ENCODE measurements at places on chromosomes 7 and 10.

- DNase-seq = no peak
These were observed 70.9 kb downstream of the DAGLB start for GRCh38 chr7:6376820-6377219.

DNA sequence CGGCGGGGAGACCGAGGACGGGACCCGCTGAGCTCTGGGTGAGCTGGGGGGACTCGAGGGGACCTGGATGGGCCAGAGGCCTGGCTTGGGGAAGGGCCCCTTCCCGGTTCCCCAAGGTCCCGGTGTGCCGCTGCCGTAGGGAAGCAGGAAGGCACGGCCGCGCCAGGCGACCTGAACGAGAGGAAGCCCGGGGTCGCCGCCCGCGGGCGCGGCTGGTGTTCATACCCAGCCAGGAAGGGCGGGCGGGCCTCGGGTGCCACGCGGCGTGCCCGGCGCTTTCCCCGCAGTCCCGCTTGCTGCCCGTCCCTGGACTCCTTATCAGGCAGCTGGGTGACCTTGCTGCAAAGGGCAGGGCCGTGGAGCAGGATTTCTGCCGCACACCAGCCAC is 38.0 kb downstream of the ZNF777 start:
- DNase-seq = no peak

- DNase-seq = no peak
These were observed 24.2 kb upstream of the CHST12 start for GRCh38 chr7:2379161-2379560.

DNA sequence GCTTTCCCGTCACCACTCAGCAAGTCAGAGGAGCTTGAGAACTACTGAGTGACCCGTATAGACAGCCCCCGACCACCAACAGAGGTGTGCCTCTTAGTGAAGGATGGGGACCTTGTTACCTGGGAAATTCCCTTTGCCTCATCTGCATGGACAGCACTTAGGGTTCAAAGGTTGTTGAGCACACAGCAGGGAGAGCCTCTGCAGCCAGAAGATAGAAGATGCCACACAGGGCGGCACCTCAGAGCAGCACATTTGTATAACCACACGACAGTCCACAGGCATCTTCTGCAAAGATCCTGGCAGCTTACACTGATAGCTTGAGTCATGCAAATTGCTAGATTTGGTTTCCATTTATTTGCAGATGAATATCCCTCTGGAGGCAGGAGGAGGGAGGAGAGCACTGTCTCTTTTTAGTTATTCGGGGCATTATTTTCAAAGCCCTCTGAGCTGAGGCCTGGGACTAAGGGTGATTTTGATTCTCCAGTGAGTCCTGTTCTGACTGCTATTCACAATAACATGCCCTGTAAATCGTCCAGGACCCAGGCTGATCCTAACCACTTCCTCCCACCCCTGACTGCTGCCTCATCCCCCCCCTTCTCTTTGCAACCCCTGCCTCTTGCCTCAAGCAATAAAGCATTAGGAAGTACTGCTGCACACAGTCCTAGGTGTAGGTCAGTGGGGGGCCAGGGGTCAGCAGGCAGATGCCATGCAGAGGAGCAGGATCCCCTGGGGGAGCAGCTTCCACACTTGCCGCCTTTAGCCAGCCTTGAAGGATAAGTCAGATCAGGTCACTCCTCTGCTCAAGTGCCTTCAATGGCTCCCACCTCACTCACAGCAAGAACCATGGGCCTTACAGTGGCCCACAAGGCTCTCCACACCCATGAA is 24.6 kb upstream of the INMT start:
- DNase-seq = no peak

GRCh38 chr7:51013861-51014511 is 231.3 kb upstream of the GRB10 start:
- no peak for DNase-seq

- no peak for DNase-seq
These were observed 455.7 kb downstream of the DGKB start for GRCh38 chr7:14446829-14447228.

DNA sequence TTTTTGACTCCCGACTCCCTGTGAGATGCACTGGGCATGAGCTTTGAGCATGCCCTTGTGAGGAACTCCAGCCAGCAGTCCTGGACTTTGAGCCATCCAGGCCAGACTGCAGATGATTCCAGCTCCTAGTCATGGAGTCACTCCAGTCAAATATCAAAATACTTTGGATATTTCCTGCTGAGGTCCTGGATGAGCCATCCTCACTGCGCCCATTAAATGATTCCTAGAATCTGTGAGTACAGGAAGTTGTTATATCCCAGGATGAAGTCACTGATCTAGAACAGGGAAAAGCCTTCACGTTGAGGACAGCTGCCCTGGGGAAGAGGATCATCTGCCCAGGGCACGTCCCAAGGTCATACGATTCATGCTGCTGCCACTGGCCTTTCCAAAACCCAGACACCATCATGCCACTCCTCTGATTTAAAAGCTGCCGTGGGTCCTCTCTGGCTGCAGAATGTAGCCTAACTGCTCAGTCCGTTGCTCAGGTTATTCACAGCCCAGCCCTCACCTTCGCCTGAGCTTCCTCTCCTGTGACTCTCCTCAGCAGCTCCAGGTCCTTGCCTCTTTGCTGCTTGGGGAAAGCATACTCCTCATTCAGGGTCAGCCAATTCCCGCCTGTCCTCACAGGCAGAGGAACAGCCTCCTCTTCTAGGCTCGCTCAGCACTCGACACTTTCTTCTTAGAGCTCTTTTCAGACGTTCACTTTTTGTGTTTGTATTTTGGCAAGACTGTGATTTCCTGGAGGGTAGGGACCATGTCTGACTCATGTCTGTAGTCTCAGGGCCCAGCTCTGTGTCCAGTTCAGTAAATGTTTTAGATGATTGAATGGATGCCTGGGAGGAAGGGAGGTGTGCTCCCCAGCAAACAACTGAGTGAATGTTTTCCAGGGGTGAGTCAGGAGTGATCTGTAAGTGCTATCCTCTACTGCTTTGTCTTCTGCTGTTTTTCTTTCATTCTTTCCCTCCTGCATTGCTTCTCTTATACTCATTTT is 157.8 kb downstream of the SNX10 start:
- no peak for DNase-seq

GRCh38 chr7:104572554-104572953 is 244.2 kb downstream of the LHFPL3 start:
- no peak for DNase-seq

DNA sequence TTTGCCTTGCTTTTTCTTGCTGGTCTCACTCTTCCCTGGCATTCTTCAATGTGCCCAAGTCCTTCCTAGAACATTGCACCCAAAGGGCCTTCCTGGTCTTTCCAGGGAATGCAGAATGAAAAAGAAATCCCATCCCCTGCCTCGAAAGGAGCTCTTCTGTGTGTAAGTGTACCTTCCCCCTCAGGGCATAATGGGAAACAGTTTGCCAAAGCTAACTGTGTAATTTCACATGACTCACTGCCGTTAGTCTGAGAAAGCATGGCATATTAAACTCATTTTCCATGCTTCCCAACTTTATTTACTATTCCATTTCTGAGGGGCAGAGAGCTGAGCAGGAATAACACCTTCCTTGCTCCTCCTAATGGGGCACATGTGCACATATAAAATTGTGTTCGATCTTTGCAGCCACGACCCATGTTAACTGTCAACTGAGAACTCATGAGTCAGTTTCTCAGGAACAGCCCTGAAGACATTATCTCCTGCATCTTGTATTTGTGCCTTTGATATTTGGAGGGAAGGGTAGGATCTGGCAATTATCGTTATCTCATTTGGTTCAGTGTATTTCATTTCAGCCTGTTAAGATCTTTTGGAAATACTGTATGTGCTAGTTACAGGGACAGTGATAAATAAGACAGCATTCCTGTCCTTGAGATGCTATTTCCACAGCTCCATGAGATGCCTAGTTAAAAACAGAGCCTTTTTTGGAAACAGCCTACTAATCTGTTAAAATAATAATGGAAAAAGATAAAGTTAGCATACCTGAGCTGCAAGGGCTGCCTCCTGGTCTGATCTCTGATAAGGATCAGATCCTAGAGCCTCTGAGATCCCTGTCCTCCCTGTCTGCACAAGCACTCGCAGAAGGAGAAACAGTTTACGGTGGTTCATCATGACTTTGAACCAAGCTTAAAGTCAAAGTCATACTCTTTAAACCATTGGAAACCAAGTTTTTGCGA is 42.3 kb downstream of the IKZF1 start:
- DNase-seq = no peak
